ENCODE measurements at places on chromosomes 16 and 17.

DNA sequence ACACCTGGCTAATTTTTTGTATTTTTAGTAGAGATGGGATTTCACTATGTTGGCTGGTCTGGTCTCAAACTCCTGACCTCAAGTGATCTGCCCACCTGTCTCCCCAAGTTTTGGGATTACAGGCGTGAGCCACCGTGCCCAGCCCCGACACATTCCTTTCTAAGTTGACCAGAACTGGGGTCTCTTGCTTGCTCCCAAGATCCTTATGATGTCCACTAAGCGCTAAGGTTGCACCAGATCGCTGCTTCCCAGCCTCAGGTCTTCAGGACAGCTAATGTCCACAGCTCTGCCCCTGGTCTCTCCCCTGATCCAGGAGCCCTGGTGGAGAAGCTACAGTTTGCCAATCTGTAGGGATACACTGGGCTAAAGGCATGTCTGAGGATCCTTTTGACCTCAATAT lies 29.5 kb downstream of the NSMCE1 start:
- no peak for DNase-seq

- DNase-seq = no peak
Measured at GRCh38 chr17:82055023-82055964, 3.6 kb downstream of the GPS1 start.

DNA sequence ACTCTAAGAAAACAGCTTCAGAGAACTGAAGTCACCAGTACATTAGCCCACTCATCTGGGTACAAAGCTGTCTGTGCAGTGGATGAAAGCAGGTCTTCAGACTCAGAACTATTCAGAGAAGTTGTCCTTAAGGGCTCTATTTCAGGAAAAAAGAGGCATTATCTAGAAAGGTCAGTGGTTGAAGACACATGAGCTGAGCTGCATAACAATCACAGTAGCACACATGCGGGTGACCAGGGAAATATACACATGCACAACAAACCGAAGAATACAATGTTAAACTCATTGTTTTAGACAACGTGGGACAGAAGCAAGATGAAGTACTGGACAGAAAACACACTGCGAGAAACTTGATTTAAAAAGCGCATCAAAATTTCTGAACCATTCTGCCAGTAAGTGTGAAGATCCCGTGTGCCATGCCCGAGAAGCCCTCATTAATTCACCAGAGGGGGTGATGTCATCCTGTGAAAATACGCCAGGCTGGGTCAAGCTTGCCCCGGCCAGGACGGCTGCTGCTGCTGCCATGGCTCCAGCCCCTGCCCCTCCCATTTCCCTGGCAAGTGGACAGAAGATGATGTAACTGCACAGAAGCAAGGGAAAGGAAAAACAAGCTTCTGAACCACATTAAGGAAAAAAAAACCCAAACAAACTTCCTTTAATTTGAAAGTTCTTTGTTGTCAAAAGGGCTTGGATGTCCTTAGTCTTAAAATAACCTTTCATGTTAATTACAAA lies 10.1 kb downstream of the DYNC1LI2 start:
- DNase-seq = no peak

DNA sequence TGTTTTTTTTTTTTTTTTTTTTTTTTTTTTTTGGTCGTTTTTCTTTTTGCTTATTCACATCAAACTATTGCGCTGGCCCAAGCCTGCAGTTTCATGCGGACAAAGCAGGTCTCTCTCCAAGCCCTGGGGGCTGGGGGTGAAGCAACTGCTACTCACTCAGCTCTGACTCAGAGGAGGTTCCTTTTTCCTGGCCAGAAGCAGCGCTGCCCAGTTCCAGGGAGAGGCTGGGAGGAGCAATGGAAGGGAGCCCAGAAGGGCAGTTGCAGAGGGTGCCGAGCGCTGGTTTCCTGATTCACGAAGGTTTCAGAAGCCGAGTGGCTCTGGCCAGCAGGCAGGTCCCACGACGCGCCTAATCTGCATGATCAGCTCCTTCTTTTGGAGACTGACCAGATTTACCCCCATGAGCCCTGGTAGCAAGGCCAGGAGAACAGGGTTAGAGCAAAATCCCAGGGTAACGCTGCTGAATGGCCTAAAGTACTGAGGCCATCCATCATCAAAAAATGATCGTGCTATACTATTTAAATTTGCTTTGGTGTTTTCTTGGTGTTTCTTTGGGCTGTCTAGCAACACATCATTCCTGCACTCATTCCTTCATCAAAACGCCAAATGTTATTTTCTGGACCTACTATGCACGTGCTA lies 144.7 kb upstream of the SOX9 start:
- no peak for DNase-seq

- no peak for DNase-seq
Measured at GRCh38 chr17:68484458-68484857, 27.2 kb upstream of the WIPI1 start.

GRCh38 chr16:70359552-70359951 lies 12.8 kb downstream of the DDX19A start:
- DNase-seq = no peak

- no peak for DNase-seq
Measured at GRCh38 chr17:79366988-79367571, 243.8 kb downstream of the RBFOX3 start.

DNA sequence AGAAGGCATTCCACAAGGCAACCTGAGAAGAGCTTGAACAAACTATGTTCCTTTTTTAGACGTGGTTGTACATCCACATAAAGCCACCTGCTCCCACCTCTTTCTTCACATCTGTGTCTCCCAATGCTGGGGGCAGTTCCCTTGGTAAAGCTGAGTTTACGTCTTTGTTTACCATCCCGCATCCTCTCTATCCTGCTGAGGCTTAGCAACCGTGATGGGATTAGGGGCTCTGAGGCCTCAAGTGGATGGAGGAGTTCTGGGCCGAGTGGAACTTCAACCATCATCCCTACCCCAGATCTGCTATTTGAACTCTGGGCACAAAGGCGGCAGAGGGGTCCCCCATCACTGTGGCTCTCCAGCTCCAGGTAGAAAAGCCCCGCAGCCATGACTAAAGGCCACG lies 94.2 kb upstream of the CREBBP start:
- no peak for DNase-seq
